Karpas-422 (cell line): ENCODE measurements at places on chromosomes 11 and 22.

- DNase-seq, result no peak
Observed at GRCh38 chr11:92324890-92325289, 100.3 kb downstream of the FAT3 start.

DNA sequence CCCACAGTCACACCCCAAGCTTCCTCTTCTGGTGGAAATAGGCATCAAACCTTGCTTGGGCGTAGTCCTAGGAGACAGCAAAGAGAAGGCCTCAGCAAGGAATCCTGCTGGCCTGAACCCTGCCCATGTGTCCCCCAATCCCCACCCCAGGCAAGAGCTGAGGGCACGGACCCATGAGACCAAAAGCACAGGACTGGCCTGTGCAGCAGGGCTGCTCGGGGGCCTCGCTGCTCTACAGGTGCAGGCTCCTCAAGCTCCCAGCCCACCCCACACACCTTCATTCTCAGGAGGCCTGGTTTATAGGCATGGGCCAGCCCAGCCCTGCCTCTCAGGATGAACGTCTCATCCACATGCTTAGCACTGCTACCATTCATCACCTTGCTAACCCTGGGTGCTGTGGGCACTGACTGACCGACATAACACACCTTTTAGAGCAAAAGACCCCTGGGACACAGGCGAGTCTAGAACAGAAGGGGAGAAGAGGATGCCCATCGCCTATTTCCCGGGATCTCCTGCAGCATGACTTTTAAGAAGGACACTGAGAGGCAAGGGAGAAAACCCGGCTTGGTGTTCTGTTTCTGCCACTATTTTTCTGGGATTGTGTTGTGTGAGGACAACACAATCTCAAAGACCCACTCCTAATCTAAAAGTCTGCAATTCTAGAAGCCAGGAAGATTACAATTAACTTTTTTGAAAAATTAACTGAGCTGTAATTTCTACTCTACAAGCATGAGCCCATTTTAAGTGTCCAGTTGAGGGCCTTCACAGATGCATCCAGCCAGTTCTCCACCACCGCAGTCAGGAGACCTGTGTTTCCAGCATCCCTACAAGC, 15.4 kb downstream of the TCIRG1 start:
- no peak for DNase-seq

DNA sequence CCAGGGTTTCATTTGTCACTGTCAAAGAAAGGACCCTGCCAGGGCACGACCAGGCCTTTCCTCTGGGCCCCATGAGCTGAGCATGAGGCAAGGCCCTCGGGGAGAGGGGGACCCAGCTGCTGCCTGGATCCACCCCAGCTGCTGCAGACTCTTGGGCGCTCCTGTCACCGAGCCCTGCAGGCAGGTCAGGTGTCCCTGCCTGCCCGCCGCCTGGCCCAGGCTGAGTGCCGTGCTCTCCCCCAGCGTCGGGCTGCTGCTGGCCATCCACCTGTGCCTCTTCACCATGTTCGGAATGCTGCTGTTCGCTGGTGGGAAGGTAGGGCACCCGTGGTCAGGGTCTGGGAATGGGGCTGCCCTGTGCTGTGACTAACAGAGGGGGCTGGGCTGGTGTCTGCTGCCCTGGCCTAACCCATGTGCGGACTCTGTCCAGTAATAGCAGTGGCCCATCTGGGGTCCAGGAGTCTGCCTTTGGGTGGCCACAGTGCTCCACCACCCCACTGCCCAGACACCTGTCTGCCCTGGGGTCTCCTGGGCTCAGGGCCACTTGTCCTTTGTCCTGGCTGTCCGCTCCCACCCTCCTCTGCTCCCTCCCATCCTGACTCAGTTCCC, 15.0 kb downstream of the TPCN2 start:
- no peak for DNase-seq

GRCh38 chr22:36253523-36254490, 874 bp downstream of the APOL1 start:
- no peak for DNase-seq

GRCh38 chr11:13313005-13313819, 35.6 kb downstream of the BMAL1 start:
- no peak for DNase-seq

DNA sequence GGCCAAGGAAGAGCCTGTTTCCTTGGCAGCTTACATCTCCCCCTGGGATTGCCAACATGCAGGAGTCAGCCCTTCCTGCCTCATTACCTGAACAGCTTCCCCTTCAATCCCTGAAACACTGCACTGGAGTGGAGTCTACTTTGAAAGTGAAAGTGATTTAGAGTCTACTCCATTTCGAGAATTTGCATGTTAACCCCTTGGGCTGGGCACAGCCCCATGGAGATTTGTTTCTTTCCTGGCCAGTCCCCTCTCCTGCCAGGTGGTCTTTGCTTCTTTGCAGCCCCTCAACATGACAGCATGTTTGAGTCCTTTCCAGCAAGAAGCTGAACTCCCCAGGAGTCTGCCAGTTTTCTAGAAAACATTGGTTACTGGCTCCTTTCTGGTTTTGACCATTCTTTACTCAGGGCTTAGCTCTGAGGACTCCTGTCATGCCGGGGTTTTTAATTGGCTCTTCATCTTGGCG, 59.9 kb downstream of the TRAF6 start:
- DNase-seq, result peak; percentile 45
